ENCODE measurements at places on chromosomes 12 and 14.

DNA sequence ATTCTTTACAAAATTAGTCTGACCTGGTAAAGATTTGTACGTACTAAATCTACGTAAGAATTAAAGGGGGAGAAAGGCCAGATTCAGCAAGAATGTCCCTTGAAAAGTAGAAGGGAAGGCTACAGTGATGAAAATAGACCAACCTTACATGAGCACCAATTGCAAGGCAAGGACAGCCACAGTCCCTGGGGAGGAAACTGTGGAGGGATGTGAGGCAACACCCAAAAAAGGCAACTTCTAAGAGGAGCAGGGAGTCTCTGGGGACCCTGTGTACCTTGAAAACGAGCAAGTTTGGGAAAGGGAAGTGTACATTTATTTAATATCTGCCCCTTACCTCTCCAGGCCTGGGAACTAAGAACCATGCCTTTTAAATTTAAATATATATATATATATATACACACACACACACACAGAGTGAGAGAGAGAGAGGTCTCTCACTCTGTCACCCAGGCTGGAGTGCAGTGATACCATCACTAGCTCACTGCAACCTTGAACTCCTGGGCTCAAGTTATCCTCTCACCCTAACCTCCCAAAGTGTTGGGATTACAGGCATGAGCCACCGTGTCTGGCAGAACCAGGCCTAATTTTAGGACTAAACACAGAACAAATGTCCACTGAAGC is 56.4 kb downstream of the TMCC3 start:
- no peak for DNase-seq

DNA sequence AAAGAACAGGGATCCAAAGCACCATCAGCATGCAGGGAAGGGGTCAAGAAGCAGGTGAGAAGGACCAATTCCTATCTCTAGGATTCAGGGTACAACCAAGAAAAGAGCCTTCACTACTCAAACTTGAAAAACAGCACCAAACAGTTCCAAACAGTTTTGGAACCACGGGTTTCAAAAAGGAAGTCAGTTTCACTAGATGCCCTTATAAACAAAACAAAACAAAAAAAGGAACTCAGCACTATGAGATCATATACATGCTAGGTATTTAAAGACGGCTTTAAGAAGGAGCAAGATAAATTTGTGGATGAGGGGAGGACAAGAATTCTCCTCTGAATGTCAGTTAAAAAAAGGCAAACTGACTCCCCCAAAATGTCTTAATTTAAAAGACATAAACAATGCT is 6.0 kb downstream of the INSM2 start:
- no peak for DNase-seq

DNA sequence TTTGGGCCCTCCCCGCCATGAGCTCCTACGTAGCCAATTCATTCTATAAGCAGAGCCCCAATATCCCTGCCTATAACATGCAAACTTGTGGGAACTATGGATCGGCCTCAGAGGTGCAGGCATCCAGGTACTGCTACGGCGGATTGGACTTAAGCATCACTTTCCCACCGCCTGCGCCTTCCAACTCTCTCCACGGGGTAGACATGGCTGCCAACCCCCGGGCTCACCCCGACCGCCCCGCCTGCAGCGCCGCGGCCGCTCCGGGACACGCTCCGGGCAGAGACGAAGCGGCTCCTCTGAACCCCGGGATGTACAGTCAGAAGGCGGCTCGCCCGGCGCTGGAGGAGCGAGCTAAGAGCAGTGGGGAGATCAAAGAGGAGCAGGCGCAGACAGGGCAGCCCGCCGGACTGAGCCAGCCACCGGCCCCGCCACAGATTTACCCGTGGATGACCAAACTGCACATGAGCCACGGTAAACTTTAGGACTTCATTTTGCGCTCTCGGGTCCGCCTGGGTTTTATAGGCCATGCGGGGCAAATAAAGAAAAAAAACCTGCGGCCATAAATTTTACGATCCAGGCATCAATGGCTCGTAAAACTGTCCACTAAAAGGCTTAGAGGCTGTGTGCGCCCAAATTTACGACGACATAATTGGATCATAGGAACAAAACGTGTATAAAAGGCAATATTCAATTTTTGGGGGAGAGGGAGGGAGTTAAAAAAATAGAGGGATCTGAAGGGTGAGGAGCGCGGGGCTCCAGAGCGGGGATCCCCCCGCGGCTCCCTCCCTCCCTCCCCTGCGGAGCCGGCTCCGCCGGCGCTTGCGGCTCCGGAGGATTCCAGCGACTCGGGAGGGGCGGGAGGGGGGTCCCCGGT is 493 bp downstream of the HOXC5 start:
- DNase-seq = no peak

- DNase-seq = no peak
These were observed 459.6 kb downstream of the ZFP36L1 start for GRCh38 chr14:68333262-68333661.

DNA sequence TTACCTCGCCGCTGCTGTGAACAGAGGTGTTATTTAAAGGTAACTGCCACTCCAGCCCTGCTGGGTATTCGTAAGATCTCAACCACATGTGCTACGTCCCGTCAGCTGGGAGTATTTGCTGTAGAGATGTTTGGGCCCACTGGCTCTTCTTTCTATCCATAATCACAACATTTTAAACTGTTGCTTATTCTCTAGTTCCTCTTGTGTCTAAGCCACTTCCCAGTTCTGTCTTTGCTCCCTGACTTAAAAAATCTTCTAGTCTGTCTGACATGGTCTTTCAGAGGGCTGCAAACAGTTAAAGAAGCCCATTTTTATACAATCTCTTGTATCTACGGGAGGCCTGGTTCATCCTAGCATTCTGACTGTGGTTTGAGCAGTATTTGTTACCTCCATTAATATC is 33.2 kb upstream of the HELB start:
- no peak for DNase-seq

DNA sequence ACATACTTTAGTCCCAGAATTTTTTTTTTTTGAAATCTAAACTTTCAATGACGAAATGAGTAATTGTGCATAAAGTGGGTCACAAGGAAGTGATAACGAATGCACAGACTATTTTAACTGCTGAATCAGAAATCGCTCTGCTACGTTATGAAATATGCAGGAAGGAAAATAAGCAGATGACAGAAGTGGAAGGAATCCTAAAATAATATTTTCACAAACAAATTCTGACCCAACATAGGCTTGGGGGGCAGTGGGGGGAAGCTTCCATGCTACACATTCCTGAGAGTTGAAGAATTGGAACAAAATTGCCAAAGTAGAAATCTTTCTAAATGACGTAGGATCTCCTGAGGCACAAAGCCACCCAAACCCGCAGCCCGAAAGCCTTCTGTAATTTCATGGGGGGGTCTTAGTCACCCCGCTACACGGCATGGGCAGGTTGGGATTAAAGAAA is 89.6 kb downstream of the ARF6 start:
- DNase-seq = peak; percentile 66

GRCh38 chr12:95918194-95918993 is 24.0 kb downstream of the CCDC38 start:
- peak; percentile 50 for DNase-seq

DNA sequence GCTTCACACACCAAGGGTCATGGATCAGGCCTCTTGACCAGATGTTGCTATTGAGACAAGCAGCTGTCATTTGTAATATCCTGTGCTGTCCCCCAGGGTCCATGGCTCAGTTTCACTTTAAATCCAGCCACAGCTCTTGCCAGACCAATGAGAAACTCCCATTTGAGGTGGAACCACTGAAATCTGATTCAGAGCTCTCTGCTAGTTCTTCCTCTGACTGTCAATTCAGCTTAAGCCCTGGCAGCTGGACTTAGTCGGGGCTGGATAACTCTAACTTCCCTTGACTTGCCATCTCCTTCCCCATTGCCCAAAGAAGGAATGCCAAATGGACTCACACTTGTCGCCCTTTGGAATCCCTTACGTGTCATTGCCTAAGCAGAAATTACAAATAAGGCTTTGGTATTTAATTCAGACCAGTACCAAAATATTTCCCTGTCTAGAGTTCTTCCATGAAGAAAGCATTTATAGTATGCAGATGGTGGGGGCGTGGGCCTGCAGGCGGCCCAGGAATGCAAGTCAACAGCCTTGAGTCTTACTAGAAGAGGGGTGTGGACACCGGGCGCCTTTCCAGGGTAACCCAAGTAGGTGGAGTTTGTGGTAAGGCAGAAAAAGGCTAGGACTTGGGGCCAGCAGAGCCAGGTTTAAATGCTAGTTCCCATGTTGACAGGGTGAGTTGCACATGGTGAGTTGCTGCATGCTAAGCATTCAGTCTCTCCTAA is 96.9 kb upstream of the TMPO start:
- DNase-seq = no peak

DNA sequence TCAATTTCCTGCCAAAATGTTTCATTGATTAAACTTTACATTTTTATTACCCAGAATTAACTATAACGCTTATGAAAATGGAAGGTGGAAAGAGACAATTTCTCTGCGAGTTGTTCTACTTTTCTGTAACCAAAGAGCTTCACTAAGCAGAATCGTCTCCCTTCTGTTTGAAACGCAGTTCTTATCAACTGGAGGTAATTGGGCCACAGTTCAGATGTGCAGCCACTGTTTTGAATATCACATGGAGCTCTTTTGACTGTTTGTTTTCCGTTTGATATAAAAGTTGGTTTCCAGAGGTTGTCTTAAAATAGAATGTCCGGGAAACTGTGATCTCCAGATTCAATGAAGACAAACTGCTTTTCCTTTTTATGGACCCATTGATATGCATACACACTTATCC is 183.3 kb upstream of the SEL1L start:
- DNase-seq = no peak

- DNase-seq = no peak
These were observed 80.3 kb upstream of the TRAF3 start for GRCh38 chr14:102696856-102697495.

DNA sequence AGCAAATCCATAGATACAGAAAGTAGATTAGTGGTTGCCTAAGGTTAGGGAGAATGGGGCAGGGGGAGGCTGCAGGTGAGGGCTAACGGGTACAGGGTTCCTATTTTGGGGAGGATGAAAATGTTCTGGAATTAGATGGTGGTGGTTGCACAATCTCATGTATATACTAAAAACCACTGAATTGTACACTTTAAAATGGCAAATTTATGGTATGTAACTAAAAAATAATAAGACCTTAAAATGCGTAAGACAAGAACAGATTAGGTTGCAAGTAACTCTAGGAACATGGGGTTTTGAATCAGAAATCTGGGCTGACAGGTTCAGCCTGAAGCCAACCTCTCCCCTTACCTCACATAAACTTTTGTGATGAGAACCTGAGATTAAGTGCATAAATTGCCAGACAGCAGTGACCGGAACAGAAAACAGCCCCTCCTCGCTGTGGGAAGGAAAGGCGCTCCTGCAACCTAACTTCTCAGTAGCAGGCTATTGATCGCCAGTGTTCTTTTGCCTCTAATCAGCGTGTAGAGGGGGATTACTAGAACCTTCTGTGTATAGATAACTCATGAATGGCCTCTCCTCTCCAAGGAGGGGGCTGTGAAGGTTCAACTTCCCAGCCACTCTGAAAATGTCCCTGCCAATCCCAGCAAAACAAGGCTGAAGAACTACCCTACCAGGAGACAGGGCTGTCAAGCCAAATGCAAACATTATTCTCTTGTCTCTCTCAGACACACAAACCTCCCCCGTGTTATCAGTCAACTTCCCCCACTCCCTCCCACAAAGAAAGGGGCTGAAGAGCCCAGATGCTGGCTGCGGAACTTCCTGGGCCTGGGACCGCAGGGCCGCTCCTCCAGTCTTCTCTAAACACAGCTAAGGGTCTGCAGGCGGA is 1.9 kb downstream of the SSH1 start:
- no peak for DNase-seq

DNA sequence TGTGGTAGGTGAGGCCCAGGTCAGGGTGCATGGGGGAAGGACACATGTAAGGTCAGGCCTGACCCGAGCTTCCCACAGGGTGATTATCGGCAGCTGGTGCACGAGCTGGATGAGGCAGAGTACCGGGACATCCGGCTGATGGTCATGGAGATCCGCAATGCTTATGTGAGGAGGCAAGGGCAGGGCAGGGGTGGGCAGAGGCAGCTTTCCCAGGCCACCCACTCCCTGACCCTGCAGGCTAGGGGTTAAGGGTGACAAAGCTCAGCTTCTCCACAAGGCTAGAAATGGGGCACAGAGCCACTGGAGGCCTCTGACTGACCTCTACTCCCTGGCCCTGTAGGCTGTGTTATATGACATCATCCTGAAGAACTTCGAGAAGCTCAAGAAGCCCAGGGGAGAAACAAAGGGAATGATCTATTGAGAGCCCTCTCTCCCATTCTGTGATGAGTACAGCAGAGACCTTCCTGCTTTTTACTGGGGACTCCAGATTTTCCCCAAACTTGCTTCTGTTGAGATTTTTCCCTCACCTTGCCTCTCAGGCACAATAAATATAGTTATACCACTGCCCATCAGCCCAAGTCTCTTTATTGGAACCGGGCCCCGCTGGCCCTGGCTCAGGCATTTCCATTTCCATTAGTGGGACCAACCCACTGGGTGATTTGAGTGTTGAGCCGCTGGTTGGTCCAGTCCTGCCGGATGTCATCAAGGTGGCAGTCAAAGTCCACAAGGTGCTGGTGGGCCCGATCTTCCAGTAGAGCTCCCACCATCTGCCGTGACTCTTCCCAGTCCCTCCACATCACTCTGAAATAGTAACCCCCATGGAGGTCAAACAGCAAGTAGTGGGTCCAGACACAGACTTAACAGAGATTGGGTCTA is 2.6 kb downstream of the PSME1 start:
- no peak for DNase-seq

GRCh38 chr12:18479256-18479655 is 217.9 kb downstream of the PIK3C2G start:
- no peak for DNase-seq

DNA sequence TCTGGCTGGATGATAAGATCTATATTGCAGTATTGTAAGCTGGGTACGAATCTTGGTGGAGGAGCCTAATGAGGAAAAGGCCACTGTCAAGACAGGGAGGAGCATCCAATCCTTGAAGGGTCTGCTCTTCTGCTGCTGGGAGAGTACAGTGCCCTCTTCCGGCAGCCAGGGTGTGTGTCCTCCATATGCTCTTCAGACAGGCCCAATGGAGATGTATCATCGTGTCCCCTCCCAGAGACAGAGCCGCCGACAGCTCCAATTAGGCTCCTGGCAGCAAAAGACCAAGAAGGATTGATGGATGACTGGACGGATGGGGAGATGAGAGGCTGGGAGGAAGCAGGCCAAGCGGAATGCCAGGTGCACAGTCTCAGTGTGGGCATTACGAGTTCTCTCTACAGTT is 51.6 kb upstream of the PIWIL1 start:
- DNase-seq = no peak

DNA sequence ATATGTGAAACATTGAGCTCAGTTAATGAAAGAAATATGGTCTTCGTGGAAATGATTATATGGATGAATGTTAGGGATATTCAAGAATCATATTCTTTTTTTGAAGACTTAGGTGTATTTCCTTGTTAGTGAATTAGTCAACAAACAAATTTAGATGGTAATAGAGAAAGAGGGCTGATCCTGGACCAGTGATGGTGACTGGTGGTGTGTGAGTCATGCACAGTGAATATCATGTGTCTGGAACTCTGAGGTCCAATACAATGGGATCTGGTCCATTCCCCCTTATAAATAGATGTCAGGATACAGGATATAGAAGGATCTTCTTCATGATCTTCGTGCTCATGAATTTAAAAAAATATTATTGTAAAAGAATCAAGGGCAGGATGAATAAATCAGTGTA is 64.4 kb upstream of the RTL1 start:
- no peak for DNase-seq

GRCh38 chr12:45988264-45988663 is 2.1 kb downstream of the SCAF11 start:
- no peak for DNase-seq

GRCh38 chr12:111767362-111768158 is 827 bp downstream of the ALDH2 start:
- no peak for DNase-seq
